ENCODE measurements at places on chromosomes 16 and 17.
A peak's percentile ranks its signal among the peaks of the same experiment; 100 is the strongest.

GRCh38 chr16:22262460-22262859, 34.7 kb upstream of the POLR3E start:
- DNase-seq = peak; percentile 5

GRCh38 chr17:72726936-72727335, 365.6 kb downstream of the SLC39A11 start:
- DNase-seq = peak; percentile 27

- peak; percentile 75 for DNase-seq
Measured at GRCh38 chr16:81523387-81524115, 78.9 kb downstream of the CMIP start.

GRCh38 chr17:10738521-10739258, 8.9 kb upstream of the TMEM220 start:
- no peak for DNase-seq

- no peak for DNase-seq
Measured at GRCh38 chr16:21338537-21339268, 60.6 kb upstream of the CRYM start.

GRCh38 chr17:7677388-7678067, 9.8 kb downstream of the TP53 start:
- no peak for DNase-seq

- DNase-seq = no peak
Measured at GRCh38 chr17:78958641-78959127, 21.0 kb downstream of the LGALS3BP start.

DNA sequence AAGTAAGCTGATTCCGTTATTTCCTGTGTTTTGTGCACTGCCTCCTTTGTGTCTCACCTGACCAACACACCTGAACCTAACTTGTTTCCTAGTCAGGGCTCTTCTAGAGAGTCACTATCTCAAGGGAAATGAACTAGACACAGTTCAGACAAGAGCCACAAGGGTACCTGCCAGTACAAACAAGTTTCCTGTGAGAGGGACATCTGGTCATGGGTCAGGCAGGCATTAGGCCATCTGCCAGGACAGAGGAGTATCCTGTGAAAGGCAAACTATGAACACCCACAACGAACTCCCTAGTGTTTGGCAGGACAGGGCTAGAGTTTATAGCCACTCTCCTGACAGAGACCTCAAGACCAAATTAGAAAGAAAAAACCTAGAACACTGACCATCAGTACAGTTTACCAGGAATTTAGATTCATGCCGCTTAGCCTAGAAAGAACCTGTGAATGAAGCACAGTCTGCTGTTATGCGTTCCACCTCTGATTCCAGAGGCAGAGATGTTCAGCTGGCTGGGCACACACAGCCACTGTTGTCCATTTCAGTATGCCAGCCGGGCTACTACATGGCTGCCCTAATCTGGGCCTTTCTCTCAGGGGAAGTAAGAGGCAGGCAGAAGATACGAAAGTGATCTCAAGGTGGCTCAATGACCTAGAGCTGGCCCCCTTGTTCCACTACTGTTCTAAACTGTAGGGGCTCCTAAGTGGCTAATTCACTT, 20.7 kb upstream of the GLG1 start:
- DNase-seq = no peak

DNA sequence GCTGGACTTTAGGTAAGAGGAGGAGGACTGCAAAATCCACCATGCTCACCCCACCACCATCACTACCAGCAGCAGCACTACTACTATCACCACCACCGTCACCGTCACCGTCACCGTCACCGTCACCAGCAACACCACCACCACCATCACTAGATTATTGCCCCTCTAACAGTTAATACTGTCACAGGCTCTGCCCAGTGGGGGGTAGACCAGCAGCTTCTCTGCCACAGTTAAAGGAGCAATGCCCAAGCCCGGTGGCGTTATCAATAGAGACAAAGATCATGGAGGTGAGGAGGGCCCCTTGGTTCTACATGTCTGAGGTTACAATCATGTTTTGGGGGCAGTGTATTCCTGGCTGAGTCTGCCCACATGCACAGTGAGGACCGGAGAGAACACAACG, 184.4 kb upstream of the DYNLRB2 start:
- no peak for DNase-seq

- DNase-seq = peak; percentile 78
Measured at GRCh38 chr17:59845595-59846393, 46.9 kb downstream of the TUBD1 start.
